ENCODE measurements at places on chromosomes 5 and 9.

DNA sequence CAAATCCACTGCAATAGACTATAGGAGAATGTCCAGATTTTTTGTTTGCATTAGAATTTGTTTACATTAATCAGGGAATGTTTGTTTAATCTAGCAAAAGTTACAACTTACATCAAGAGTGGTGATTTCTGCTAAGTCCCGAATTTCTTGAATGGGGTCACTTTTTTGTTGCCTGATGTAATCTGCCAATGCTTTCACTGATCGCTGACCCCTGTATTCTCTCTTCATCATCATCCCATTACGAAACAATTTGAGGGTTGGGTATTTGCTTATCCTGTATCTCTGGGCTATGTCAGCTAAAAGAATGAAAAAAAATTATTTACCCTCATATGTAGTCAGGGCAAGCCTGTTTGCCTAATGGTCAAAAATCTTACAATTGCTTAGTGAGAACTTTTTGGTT is 76.9 kb downstream of the ERP44 start:
- no peak for DNase-seq

DNA sequence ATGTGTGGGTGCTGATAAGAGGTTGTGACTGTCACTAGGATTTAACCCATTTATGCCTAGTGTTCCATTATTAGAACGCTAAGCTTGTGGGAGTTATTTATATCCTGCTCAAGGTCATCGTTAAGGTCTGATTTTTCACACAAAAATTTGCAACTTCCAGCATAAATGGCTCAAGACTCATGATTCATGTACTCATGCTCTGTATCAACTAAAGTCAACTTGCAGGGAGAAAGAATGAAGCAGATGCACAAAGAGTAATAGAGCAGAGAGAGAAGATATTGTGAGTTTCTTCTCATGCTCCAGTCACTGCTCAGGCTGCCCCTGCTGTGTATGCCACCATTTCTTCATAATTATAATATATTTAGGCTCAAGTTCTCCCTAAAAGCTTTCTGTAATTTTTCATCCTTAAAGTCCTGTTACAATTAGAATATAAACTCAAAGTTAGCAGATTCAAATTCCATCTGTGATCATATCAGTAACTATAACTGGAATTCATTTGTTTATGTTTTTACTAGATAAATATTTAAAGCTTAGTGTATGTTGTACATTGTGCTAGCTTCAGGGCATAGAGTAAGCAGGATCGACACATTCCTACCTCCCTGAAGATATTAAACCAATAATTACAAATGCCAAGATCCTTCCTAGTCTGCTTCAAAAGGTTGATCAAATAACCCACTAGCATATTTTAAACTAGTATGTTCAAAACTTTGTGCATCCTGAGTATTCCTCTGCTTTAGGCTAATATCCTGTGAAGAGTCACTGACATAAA is 136.7 kb downstream of the NUDT12 start:
- no peak for DNase-seq

DNA sequence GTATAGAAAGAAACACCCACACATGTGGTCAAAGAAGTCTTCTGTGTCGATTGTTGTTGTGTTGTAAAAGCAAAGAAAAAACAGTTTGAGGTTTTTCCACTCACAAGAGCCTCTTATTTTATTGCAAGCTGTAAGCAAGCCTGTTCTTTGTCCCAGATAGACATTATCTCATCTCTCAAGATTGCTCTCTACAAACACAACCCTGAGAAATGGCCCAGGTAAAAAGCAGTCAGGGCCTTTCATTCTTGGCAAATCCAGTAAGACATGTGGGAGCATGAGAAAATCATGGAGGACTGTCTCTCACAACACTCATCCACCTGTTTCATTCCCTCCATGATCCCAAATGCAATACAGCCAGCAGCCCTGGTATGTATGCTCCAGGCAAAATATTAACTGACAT is 286.6 kb upstream of the POU5F2 start:
- no peak for DNase-seq

DNA sequence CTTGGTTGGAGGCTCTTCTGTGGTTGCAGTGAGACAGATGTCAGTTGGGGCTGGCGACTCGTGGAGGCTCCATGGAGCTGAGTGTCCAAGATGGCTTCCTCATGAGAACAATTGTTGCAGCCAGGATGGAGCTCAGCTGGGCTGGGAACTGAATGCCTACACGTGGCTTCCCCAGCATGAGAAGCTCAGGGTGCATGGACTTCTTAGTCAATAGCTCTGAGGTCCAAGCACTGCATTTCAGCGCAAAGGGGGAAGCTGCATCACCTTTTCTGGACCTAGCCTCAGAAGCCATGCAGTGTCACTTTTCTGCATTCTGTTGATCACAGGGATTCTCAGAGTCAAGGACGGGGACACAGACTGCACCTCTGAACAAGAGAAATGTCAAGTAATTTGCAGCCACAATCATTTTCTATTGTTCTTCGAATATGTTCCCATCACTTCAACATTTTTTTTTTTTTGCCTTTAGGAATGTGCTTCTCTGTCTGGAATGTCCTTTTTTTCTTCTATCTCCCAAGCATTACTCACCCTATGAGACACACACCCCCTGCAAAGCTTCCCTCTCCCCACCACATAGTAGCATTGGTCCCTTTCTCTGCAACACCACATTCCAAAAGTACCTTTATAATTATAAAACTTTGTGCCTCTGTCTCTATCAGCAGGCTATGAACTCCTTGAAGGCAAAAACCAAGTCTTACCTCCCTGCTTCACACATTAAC is 57.5 kb upstream of the STK32A start:
- no peak for DNase-seq

DNA sequence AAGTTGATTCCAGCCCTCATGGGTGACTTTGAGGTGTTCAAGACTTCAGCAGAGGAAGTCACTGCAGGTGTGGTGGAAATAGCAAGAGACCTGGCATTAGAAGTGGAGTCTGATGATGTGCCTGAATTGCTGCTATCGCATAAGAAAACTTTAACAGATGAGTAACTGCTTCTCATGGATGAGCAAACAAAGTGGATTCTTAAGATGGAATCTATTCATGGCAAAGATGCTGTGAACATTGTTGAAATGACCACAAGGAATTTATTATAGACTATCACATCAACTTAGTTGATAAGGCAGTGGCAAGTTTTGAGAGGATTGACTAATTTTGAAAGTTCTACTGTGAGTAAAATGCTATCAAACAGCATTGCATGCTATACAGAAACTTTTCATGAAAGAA is 17.1 kb upstream of the POU4F3 start:
- DNase-seq: no peak

DNA sequence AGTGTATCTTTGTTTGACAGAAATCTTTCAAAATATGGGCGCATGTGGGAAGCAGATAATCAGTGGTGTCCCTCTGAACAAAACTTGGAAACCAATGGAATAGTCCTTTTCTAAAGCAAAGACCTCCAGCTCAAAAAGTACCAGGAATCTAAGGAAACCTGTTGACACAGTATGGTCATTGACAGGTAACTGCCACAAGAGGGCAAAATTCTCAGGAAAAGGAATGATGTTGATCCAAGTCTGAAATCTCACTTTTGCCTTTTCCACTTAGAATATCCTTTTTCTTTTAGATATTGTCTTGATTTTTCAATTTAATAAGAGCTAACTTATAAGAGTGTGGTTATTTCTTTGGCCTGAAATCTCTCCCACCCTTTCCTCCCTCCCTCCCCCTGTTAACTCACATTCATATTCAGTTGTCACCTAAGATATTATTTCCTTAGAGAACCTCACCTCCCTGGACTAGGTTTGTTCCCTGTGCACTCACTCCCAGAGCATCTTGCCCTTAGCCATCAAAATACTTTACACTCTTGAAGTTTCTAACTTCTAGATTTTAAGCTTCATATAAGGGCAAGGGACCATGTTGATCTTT is 59.0 kb upstream of the BARX1 start:
- peak; percentile 18 for DNase-seq

- DNase-seq: no peak
These were observed 118.6 kb upstream of the DAB2 start for GRCh38 chr5:39543335-39543734.

- DNase-seq: no peak
These were observed 7.1 kb upstream of the AFAP1L1 start for GRCh38 chr5:149264439-149265067.

DNA sequence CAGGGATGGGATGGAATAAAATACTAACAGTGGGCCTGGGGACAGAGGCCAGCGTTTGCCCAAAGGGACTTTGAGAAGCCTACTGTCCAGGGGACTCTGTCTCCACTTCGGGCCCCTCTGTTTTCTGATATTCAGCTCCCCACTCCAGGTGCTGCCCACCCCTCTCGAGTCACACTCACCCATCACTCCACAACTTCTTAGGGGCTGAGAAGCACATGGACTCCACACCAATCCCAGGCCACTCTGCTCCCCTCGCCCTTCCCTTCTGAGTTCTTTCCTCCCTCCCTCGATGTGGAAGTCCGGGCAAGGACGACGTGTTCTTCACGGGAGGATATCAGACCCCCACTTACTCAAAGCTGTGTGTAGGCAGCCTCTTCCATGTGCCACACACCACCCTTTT is 124.5 kb downstream of the BARX1 start:
- no peak for DNase-seq

GRCh38 chr9:127114606-127115005 is 7.8 kb downstream of the ANGPTL2 start:
- no peak for DNase-seq

- DNase-seq: no peak
These were observed 35.3 kb downstream of the HNRNPH1 start for GRCh38 chr5:179588166-179588565.

GRCh38 chr9:80842389-80842788 is 847.0 kb downstream of the TLE1 start:
- no peak for DNase-seq

DNA sequence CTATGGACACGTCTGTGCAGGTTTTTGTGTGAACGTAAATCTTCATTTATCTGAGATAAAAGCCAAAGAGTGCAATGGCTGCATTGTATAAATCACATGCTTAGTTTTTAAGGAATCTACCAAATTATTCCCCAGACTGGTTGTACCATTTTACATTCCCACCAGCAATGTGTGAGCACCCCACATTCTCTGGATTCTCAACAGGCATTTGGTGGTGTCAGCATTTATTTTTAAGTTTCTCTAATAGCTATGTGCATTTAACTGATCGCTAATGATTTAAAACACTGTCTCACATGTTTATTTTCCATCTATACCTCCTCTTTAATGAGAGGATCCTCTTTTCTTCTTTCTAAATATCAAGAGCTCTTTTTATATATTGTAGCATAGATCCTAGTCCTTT is 13.9 kb upstream of the ANKRD18A start:
- DNase-seq: no peak

DNA sequence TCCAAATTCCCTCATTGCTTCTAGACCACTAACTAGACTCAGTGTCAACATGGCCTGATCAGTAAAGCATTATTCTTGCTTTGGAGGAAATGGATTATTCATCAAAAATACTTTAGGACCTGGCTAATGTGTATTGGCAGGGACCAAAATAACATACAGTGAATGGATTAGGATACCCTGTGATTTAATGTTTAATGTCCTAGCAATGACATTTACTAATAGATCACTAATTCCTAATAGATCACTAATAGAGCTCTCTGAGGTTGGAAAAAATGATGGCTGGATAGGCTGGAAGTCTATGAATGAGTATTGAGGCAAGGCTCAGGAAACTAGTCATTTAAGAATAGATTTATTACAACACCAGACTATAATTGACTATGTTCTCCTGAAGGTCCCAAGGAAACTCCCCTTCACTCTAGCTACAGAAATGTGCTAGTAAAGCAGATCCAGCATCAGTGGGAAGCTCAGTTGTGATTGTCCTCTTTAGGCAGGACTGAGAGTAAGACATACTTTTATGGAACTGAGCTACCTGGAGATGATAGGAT is 46.1 kb upstream of the CHSY3 start:
- no peak for DNase-seq

DNA sequence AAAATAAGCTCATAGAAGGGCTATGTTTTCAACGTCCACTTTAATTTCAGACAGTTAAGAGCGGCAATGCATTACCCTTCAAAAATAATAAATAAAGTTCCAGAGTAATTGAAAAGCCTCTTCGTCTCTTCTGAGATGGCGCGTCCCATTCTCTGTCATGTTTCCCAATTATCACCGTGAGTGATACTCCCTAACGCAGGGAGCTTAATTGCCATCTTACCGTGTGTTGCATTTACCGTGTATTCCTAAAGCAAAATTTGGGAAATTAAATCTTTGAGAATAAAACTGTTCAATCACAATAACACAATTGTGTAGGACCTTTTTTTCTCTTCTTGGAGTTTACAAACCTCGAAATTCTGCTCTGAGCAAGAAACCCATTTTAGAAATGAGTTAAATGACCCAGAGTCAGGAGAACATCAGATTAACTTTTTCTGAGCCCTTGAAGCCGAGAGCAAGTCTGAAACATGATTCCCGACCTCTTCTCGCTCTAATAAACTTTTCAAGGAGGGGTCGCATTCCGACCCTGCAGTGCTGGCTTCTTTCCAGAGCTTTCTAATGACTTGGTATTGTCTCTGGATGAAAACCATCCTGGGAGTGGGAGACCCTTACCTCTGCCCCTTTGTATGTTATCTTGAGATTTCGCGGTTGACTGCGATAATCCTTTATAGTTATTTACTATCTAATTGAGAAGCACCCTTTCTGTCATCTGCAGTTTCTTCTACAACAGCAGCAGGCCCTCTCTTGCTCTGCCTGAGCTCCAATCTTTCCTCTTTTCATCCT is 251.5 kb downstream of the FSTL4 start:
- DNase-seq: no peak

DNA sequence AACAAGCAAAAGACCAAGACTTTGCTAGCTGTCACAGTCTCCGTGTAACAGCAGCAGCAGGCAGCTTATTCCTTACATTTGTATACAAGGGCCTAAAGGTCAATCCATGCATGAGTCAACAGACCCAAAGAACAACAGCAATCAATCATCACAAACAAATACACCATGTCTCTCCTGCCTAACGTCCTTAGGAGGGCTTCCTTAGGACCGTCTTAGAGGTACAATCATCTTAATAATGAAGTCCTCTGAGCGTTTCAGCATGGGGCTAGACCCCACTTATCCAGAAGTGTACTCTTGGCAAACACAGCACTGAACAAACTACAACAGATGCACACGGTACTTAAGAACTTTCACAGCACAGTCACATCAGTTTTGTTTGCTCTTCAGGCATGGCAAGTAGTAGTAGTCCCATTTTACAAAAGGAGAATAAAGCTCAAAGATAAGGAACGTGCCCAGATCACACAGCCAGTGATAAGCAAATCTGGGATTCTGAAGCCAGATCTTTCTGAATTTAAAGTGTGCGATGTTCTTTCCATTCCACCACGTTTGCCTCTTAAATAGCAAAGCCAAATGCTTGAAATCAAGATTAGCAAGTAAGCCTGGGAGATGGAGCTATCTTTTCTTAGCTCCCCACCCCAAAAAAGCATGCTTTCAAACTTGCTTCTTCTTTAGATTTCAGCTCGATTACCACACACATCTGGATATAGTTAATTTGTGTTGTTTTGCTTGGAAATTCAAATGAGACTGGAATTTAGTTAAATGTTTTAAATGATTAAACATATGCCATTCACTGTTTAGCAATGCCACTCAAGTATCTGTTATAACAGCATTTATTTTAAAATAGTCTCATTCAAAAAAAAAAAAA is 24.2 kb downstream of the PSMB7 start:
- DNase-seq: peak; percentile 45

All from foreskin melanocyte (primary cell).